NCI-H1436 treated with DMSO at 0.1 percent for 48 hours (cell line): ENCODE measurements at places on chromosomes 7 and 10.

DNA sequence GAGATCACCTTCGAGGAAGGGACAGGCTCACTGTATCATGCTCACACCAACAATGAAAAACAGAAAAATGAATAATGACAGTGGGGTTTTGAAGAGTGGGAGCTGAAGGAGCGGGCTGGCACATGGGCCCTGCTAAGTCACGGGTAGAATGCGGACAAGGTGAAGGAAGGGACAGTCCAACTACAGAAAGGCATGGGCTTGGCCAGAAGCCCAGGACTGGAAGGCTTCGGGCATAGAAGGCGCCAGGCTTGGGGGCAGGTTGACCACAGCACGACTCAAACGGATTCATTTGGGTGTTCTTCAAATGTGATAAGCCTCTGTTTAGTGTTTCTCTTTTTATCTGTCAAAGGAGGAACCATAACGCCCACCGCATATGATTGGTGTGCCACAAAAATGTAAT is 509.5 kb downstream of the CCSER2 start:
- no peak for DNase-seq

- DNase-seq: no peak
These were observed 31.5 kb downstream of the PRSS2 start for GRCh38 chr7:142802301-142802700.

DNA sequence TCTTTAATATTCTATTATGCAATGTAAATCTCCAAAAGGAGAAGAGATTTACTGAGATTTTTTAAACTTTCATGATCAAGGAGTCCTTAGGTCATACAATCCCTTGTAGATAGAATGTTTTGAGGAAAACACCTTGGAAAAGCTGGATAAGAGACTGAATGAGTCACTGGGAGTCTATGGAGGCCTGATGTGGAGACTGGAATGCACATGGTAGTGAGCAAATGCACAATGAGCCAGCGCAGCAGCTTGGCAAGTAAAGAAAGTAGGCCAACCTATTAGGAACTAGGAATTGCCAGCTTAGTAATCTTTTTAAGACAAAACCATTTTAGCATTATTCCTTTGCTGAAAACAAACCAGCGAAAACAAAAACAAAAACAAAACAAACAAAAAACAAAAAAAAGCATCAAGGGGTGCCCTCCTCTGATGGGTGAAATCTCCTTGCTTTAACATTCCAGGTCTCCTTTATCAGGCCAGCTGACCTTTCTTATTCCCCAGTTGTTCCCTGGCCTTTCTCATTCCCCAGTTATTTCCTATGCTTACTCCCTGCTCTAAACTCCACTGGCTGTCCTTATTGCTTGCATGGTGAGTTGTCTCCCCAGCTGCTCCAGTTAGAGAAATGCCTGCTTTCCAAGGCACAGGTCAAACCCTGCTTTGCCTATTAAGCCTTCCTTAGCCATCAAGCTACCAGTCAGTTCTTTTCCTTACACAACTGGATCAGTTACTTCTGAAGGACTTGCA is 135.8 kb downstream of the PLCE1 start:
- DNase-seq: no peak

DNA sequence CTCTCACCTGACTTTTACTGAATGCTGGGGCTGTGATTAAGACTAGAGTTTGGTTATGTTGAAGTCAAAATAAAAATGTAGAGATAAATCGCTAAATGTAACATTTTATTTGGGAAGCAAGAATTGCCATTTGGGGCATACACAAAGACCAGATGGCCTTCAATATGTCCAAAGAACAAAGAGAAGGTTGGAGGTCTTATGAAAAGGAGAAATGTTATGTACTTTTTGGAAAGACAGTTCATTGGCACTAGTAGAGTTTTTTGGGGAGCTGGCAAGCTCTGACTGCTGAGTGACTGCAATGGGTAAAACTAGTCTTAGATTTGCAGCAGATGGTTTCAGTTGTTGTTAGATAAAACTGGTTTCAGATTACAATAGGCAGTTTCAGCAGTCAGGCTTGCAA is 35.6 kb upstream of the GALNT17 start:
- DNase-seq: no peak

GRCh38 chr10:62652114-62652513 is 152.4 kb upstream of the ADO start:
- no peak for DNase-seq

GRCh38 chr10:35015843-35016408 is 74.2 kb downstream of the CUL2 start:
- DNase-seq: no peak

DNA sequence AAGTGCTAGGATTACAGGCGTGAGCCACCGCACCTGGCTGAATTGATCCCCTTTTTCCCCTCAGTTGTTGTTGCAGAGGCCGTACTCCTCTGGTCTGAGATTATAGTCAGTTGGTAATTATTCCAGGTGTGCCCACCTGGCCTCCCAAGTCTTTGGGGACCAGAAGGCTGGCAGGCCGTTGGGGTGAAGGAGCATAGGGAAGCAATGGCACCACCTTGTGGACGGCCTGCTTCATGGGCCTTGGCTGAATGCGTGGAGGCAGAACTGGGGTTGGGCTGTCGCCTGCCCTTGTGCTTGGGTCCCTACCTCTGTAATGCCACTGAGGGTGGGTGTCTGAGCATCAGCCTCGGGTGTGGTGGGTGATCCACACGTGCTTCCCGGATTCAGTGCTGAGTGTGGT is 125.7 kb downstream of the RGS10 start:
- DNase-seq: peak; percentile 22

- DNase-seq: no peak
These were observed 32.2 kb downstream of the ZCCHC24 start for GRCh38 chr10:79413196-79413595.

- no peak for DNase-seq
These were observed 36.2 kb downstream of the SCD start for GRCh38 chr10:100383251-100383650.

GRCh38 chr10:95266674-95267095 is 24.1 kb downstream of the PDLIM1 start:
- no peak for DNase-seq

- no peak for DNase-seq
These were observed 203.5 kb downstream of the RNLS start for GRCh38 chr10:88379575-88379974.

DNA sequence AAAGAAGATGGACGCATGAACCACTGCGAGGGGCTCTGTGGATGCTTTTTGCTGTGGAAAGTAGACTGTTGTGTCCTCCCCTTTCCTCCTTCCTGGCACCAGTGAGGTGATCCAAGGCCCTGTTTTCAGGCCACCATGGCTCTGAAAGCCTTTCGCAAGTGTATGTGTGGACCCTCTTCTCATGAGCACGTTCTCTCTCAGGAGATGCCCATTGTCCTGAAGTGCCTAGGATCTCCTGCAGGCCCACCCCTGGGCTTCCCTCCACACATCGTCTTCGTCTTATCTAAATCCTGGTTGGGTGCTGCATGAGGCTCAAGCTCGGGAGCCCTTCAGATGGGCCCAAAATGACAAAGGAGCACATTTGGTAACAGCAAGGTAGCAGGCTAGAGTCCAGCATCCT is 188.2 kb downstream of the PTPN20 start:
- DNase-seq: no peak

DNA sequence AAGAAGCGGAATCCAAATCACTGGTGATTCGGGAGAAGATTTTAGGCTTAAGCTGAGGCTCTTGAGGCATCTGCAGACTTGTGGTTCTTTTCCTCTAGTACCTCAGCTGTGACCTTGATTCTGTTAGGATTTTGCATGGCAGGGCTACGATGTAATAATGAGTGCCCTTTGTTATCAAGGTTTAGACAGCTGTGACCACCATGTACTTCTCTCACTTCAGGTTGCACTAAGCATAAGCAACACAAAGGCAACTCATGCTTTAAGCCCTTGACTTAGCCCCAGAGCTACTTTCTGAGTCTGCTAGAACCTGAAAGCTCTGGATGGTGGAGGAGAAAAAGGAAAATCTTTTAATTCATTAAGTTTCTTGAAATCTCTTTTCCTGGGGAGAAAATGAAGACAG is 1052.3 kb upstream of the PHF14 start:
- DNase-seq: no peak

- DNase-seq: no peak
These were observed 89.9 kb downstream of the PHYHIPL start for GRCh38 chr10:59266321-59266720.

DNA sequence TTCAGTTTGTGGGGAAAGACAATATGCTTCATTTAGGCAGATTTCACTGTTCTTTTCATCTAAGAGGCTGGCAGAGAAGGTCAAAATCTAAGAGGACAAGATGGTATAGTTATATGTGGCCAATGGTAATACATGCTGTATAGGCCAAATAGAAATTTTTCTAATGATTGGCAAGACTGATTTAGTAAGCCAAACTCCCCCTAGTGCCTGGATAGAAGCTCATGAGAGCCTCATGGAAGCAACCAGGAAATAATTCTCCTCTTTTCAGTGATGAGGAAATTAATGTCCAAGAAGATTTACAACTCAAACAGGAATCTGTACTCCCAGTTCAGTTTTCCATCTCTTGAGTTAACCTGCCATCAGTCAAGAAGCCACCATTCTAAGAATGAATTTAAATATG is 253.6 kb upstream of the PHF14 start:
- DNase-seq: no peak

DNA sequence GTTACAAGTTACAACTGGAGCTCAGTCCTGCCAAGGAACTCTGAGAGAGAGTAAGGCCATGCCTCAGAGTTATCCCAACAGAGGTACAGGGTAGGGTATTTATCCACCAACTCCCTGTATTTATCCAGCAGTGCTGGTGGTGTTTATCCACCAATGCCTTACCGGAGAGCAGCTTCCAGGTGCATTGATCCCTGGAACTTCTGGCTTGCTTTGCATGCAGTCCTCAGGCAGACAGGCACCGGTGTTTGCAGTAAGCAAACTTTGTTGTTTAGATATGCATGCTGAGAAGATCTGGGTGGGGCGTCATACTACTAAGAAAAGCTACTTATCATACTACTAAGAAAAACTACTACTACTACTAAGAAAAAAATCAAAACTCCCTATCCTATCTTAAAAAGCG is 92.4 kb downstream of the CYP26A1 start:
- DNase-seq: no peak

- DNase-seq: no peak
These were observed 317.7 kb downstream of the GLRX3 start for GRCh38 chr10:130453721-130454542.

DNA sequence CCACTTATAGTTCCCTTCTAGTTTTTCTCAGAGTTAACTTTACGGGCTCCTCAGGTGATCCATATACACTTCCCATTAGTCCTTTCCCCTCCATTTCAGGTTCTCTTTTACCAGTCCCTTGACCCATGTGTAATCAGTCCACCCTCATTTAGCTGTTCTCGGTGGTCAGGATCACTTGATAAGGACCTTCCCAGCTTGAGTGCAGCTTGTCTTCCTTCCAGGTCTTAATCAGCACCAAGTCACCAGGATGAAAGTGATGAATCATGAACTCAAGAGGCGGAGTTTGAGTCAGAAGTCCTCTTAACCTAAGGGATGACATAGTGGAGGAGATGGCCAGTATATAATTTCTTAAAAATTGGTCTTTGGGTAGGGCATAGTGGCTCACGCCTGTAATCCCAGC is 63.1 kb upstream of the CNTNAP2 start:
- no peak for DNase-seq

DNA sequence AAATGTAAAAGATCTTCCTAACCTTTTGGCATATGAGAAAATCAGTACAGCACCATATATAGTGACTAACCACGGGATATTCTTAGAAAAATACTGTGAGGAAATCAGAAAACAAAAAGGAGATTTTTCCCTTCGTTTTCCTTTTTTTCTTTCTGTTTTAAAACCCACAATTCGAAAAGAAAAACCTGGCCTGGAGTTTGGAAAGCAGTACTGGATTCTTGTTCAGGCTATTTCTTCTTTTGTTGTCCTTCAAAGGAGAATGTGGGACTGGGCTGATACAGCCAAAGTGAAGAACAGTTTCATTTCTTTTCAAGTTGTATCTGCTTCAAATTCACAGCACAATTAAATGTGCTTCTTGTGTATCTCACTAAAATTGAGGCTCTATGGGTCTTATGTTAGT is 156.8 kb upstream of the PHYHIPL start:
- no peak for DNase-seq

DNA sequence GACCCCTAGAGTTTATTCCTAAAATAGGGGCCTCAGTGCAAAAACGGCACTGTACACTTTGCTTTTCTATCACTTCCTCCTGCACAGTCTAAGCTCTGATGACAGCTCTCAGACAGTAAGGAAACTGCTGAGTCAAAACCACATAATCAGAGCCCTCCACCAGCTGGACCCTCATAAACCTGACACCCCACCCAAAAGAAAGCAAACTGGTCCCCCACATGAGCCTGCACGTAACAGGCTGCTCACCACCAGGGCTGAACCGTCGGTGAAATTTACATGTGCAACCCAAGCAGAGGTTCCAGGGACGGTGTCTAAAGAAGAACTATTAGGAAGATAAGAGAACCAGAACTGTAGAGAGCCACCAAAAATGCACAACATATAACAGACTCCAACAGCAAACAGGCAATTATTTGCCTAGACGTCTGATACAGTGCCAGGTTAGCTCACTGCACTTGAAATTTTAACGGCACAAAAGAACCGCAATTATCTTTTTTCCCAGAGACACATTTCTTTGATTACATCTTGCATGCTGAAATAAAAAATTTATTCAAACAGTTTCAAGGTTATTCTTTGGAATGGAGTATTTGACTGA is 19.6 kb downstream of the SGMS1 start:
- peak; percentile 35 for DNase-seq

GRCh38 chr7:112206991-112207592 is 597 bp downstream of the ZNF277 start:
- DNase-seq: no peak

GRCh38 chr7:91240376-91240941 is 23.8 kb upstream of the FZD1 start:
- DNase-seq: no peak

DNA sequence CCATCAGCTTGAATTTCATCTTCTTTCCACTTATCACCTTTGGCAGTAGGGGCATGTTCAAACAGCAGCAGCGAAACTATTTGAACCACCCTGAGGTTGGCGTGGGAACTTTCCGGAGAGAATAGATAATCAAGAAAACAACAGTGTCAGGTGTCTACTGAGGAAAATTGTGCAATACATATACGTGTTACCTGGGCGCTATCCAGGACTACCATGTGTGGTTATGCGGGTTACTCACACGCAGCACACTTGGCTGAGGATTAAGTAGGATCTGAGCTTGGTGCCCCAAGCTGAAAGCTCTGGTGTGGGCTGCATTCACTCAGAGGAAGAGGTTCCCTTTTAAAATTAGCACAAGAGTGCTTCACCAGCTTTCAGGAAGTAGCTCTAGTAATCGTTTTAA is 8.8 kb upstream of the ABI1 start:
- no peak for DNase-seq

DNA sequence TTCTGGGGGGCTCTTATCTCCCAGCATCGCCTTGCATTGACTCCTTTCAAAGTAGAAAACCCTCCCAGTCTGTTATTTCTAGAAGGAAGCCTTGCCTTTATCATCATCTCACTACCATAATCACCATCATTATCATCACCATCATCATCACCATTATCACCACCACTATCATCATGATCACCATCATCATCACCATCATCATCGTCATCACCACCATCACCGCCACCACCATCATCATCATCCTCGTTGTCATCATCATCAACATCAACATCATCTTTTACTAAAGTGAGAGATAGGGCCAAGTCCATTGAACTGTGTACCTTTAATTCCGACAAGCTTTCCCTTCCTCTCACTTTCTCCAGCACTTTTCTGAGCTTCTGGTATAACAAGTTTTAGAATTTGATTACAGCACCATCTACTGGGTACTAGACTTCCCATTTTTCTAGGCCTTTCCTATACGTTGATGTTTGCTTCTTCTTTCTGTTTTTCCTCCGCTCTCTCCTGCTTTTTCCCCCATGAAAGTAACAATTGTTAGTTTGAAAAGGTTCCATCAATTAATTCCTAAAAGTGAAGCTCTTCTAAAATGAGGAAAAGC is 226.4 kb downstream of the BUB3 start:
- DNase-seq: peak; percentile 36

GRCh38 chr10:6382081-6382480 is 179.3 kb downstream of the PFKFB3 start:
- no peak for DNase-seq
